ENCODE measurements at places on chromosomes 2 and 18.

GRCh38 chr2:150147889-150148683, 339.4 kb downstream of the RND3 start:
- no peak for DNase-seq

DNA sequence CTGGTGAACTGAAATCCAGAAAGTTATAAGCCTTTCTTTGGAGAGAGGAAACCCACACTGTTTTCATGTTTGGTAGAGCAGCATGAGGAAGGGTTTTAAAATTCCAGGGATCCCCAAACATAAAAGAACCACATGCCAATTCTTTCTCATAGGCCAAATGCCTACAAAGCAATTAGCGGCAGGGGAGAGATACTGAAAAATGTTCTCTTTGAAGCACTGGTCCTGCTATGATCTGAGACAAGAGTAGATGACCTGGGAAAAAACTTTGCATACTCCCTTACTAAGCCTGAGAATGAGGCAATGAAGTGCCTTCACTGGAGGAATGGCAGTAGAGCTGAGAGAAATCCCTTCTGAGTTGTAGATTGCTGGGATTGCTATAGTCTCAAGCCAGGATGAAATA, 1261.7 kb downstream of the DSC3 start:
- no peak for DNase-seq

DNA sequence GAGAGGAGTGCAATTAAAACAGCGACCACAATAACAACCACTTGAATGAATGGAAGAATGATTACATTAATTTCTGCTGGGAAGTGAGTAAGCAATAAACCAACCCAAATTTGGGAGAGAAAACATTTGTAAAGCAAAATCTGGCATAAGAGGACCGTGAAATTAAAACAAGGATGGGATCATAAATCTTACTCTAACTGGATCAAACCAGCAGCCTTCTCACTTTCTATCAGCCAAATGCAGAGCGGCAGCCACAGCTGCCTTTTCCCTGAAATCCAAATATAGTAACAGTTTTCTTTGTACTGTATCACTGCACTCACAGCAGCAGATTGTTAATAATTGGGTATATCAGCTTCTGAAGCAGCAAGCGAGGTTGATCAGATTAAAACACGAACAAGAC, 245.2 kb upstream of the REG3G start:
- no peak for DNase-seq

- no peak for DNase-seq
Measured at GRCh38 chr2:55986700-55987440, 63.3 kb upstream of the EFEMP1 start.

GRCh38 chr2:71597756-71598155, 144.4 kb downstream of the DYSF start:
- DNase-seq: no peak

DNA sequence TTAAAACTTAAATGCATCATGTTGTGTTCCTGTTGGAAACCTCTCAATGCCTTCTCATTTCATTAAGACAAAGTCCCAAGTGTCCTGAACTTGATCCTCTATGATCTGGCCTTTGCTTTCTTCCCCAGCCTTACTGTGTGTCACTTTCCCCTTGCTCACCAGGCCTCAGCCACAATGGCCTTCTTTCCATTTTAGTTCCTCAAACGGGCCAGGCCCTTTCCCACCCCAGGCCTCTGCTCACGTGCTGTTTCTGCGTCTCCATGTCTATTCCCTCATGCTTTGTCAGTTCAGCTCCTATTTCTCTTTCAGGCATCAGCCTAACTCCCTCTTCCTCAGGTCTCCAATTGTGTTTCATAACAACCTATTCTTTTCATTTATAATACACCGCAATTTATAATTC, 19.5 kb downstream of the CXCR4 start:
- no peak for DNase-seq

GRCh38 chr2:234433201-234433600, 63.7 kb downstream of the ARL4C start:
- no peak for DNase-seq

DNA sequence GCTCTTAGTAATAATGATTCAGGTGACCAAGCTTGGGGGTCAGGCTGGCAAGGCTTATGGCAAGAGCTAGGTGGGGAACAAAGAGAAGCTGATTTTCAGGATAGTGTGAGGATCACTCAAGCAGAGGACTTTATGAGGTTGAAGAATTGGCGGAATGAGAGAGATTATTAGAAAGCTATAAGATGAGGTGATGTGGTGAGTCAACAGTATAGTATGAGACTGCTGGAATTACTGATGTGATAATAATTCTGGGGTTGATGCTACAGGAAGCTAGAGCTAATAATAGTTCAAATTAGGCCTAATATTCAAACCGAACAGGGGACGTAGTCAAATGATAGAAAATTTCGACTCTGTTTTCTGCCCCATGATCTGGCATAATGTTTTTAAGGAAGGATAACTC, 2115.3 kb upstream of the PIK3C3 start:
- no peak for DNase-seq

DNA sequence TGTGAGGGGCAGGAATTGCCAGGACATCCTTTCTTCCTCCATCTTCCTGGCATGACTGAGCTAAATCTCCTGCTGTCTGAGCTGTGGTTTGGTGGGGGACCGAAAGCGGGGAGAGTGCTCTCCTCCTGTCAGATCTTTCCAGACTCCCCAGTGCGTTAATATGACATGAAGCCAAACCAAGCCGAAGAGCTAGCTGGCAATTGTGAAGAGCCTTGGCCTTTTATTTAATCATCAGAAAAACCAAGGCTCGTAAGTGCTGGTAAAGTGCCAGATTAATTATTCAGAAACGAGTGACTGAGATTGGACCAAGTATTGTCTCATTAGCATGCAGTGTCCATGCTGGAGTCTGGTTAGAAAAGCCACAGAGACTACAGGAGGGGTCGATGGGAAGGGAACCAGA, 14.5 kb upstream of the LRPPRC start:
- DNase-seq: no peak

DNA sequence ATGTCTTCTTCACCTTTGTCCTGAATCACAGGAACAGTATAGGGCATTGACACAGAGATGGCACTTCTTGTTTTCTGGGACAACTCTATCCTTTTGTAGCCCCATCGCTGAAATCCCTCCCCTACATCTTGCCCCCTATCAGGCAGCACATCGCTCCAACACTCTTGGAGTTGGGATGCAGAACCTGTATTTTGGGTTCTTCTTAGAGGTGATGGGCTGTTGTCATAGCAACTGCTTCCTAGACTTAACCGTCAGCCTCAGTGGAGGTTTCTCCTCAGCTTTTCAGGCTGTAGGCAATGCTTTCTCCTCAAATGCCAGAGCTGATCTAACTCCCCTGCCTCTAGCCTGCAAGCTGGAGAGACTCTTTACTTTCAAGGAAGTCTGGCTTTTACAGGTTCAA, 99.9 kb upstream of the SPRED2 start:
- no peak for DNase-seq

DNA sequence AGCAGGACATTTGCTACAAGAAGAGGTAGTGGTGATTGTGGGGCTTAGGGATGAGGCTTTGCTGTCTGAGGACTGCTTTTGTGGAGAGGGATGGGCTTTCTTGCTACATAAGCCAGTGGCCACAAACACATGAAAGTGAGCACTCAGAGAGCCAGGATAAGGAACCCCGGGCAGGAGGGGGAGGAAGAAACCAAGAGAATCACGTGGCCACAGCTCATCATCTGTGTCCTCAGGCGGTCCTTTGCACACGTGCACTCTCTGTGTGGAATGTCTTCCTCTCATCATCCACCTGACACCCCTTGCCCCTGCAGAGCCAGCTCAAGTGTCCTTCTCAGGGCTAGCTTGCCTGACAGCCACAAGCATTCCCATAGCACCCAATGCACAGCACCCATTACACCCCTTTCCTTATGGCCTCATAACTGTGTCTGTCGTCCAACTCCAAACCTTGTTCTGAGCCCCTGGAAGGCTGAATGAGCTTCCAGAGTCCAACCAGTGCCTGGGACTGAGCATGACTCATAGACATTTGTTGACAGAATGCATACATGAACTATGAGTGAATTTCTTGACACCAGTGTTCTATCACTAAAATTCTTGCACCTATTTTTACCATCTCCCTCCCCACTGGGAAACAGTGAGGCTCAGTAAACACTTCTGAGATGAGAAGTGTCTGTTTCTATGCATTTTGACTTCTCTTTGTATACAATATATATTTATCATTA, 398.3 kb downstream of the ALK start:
- DNase-seq: no peak

GRCh38 chr2:97754690-97755346, 41.4 kb downstream of the ZAP70 start:
- no peak for DNase-seq

DNA sequence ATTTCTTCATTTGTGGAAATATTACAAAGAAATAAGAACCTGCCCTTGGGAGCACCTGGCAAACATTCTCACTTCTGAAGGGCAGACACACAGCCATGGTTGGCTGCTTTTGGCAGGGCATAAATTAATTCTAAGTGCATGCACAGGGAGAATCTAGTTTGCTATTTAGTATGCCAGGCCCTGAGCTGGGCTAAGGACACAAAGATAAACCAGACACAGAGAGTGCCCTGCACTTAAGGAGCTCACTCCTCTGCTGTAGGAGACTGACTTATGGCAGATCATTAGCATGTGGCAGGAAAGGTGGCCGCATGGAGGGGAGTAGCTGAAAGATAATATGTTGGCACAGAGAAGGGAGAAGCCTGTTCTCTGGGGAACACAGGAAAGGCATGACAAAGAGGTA, 367.0 kb downstream of the LPIN1 start:
- DNase-seq: peak; percentile 26
